GDM1 (cell line): ENCODE measurements at places on chromosomes 16 and 17.
A peak's percentile ranks its signal among the peaks of the same experiment; 100 is the strongest.

GRCh38 chr17:68344701-68345136 is 53.4 kb downstream of the ARSG start:
- no peak for DNase-seq

- no peak for DNase-seq
These were observed 16.5 kb downstream of the ASPSCR1 start for GRCh38 chr17:81993729-81994592.

- no peak for DNase-seq
These were observed 86.5 kb downstream of the MAP2K6 start for GRCh38 chr17:69500911-69501429.

- DNase-seq, result no peak
These were observed 491 bp downstream of the SLC25A19 start for GRCh38 chr17:75288770-75289114.

DNA sequence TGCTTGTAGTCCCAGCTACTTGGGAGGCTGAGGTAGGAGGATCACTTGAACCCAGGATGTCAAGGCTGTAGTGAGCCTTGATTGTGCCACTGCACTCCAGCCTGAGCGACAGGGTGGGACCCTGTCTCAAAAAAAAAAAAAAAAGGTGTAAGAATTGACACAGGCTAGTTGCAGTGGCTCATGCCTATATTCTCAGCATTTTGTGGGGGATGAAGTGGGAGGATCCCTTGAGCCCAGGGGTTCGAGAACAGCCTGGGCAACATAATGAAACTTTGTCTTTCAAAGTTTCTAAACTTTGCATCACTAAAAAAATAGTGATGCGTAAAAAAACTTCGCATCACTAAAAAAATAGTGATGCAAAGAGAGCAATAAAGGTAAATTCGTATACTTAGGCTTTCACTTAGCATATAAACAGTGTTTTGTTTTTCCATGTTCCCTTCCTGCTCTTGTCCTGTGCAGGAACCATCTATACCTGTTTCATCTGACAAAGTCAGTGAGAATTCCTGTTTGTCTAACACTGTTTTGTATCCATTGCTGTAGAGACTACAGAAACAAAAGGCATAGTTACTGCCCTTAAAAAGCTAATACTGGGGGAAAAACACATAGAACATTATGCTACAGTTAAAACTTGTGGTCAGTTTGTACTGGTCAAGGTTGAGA is 32.1 kb downstream of the CTCF start:
- DNase-seq, result no peak

DNA sequence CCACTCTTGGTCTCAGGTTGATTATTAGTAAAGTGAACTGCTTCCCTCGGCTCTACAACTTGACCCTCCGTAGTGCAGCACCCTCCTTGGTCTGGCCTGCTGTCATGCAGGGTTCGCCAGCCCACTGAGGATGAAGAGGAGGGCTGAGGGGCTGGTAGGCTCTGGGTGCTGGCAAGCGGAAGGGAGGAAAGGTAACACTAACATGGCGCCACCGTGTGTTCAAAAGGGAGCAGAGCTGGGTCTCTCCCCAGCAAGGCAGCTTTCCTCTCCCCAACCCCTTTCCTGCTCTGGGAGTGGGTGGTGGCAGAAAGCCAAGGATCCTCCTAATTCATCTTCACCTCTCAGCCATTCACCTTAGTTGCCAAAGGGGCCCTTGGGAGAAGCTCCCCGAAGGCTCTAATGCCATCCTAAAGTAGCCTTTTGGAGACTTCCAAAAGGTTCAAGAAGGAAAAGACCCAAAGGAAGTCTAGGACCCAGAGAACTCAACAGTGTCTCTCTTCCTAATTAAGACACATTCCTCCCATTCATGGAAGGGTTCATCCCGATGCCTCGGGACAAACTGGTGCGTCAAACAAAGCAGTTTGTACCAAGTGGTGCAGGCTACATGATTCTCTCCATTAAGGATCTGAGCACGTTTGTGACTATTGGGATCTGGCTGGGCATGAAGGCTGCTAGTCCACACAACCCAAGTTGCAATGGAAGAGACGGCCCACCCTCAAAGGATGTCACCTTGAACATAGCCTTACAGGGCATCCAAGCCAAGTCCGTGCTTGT is 90.8 kb upstream of the TOB1 start:
- DNase-seq, result peak; percentile 56

GRCh38 chr17:40822132-40822812 is at the start of gene KRT10:
TSS of gene KRT10 (minus strand) at chr17:40822614. CDS start at chr17:40822585, 29 bp downstream.
- no peak for DNase-seq

- DNase-seq, result no peak
These were observed 12.7 kb upstream of the APPBP2 start for GRCh38 chr17:60538726-60539125.
